ENCODE measurements at places on chromosomes 16 and 17. TPM values are rescaled to one million over a fixed set of nuclear protein-coding genes. Genes with fewer than 3 reads are reported as not detected.
A peak's percentile ranks its signal among the peaks of the same experiment; 100 is the strongest.

DNA sequence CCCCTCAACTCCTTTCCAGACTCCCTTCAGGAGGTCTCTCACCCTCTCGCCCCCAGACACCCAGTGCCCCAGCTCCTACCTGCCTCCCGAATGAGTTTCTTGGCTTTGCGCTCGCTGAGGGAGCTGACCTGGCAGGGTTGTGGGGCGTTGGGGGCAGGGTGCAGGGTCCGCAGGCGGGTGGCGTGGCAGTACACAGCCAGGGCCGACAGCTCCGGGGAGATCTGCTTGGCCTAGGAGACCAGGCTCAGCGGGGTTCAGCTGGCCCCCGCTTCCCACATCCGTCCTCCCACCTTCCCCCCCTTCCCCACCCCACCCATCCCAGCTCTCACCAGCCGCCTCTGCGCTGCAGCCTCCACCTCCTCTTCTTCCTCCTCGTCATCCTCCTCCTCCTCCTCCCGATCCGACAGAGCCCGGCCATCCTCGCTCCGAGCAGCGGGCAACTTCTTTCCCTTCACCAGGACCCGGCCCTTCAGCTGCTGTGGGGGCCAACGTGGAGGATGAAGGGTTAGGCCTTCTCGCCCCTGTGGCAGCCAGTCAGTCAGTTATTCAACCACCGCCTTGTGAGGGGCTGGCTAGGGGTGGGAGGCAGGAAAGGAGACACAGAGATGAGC, 17.2 kb downstream of the PLCD3 start:
- no peaks in the 10 kb centered on the region for H3K36me3 ChIP-seq
- no peak for DNase-seq
- no peaks in the 10 kb centered on the region for H3K4me1 ChIP-seq
- no peaks in the 10 kb centered on the region for H3K27me3 ChIP-seq

GRCh38 chr17:82418001-82418986, at the start of the genes HEXD and OGFOD3:
TSS of gene HEXD (plus strand) at chr17:82418347. CDS start at chr17:82419800, 1,453 bp downstream.
TSS of gene OGFOD3 (minus strand) at chr17:82418586. CDS start at chr17:82418485, 101 bp downstream.
- peak; percentile 93 for DNase-seq
- peak within 1 kb of the TSS; percentile 74 for H3K27ac ChIP-seq
- H3K27me3 ChIP-seq, result no peaks in the 10 kb centered on the region
- H3K4me3 ChIP-seq, result peak within 1 kb of the TSS; percentile 59

- H3K4me3 ChIP-seq, result no peak overlapping the region
- H3K27me3 ChIP-seq, result no peaks in the 10 kb centered on the region
- H3K4me1 ChIP-seq, result no peaks in the 10 kb centered on the region
- no peak for DNase-seq
- no peak overlapping the region for H3K27ac ChIP-seq
- no peaks in the 10 kb centered on the region for H3K36me3 ChIP-seq
Observed at GRCh38 chr16:51938861-51939260, 608.1 kb downstream of the TOX3 start.

- peak; percentile 84 for DNase-seq
- H3K36me3 ChIP-seq, result peaks cover 2% of the 10 kb centered on the region
- H3K27ac ChIP-seq, result peak overlapping the region; percentile 44
- H3K4me3 ChIP-seq, result no peak overlapping the region
- peaks cover 8% of the 10 kb centered on the region for H3K4me1 ChIP-seq
- no peaks in the 10 kb centered on the region for H3K27me3 ChIP-seq
Observed at GRCh38 chr17:38879878-38880665, 10.2 kb downstream of the LASP1 start.

- no peak for DNase-seq
- peak overlapping the region; percentile 37 for H3K27ac ChIP-seq
- no peaks in the 10 kb centered on the region for H3K27me3 ChIP-seq
- H3K4me3 ChIP-seq, result no peak overlapping the region
- H3K36me3 ChIP-seq, result peaks cover 2% of the 10 kb centered on the region
Observed at GRCh38 chr17:4074831-4075495, 67.9 kb downstream of the ZZEF1 start.

- H3K27ac ChIP-seq, result no peak overlapping the region
- H3K27me3 ChIP-seq, result no peaks in the 10 kb centered on the region
- no peak for DNase-seq
- no peaks in the 10 kb centered on the region for H3K4me1 ChIP-seq
Observed at GRCh38 chr17:81541123-81541522, 11.0 kb downstream of the FAAP100 start.

GRCh38 chr17:65698381-65699061, 137.1 kb upstream of the AXIN2 start:
- no peak overlapping the region for H3K27ac ChIP-seq
- H3K4me3 ChIP-seq, result peak overlapping the region; percentile 31
- H3K27me3 ChIP-seq, result no peaks in the 10 kb centered on the region
- DNase-seq, result no peak

DNA sequence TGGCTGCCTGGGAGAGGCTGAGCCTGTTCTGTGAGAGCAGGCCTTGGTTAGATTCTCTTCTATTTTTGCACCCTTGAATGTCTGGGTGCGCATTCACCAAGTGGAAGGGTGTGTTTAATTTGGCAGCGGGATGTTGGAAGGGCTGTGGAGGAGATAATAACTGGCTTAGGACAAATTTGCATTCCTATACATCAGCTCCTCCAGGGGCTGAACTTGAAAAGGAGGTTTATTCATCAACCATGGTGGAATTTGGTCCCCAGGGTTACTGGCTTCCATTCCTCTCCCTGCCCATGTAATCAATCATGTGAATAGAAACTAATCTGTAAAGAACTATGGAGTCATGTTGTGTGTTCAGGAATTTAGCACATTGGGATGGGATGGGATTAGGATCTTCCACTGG, 100.2 kb upstream of the FOXF1 start:
- no peaks in the 10 kb centered on the region for H3K36me3 ChIP-seq
- no peak overlapping the region for H3K27ac ChIP-seq
- H3K27me3 ChIP-seq, result no peaks in the 10 kb centered on the region

DNA sequence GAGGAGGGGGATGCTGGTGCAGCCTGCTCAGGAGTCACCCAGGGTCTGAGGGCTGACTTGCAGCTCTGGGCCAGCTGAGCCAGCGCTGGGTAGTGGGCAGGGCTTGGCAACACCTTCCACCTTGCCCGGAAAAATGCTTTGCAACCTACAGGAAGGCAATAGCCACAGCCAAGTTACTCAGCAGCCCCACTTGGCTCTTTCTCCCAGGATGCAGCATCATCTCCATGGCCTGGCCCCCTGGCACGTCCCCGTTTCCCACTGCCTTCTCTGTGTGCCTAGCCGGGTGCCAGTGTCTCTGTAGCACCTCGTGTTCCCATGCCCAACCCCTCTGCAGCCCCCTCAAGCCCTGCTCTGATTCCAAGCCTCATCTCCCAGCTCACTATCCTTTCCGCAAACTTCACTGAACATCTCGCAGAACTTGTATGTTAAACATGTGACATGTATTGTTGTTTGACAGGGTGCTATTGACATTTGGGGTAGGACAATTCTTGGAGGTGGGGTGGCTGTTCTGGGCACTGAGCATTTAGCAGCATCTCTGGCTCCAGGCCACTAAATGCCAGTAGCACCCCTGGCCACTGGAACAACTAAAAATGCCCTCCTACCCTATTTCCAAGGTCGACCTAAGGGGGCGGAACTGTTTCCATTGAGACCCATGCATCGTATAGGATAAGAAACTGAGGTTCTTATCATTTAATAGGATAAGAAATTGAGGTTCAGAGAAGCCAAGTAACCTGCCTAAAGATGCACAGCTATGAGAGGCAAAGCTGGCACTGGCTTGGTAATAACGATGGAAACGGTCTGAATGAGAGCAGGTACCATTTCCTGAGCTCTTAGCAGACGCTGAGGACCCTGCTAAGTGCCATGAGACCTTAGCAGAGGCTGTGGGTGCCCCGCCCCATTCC, 12.2 kb downstream of the DEXI start:
- H3K27me3 ChIP-seq, result no peaks in the 10 kb centered on the region
- no peak overlapping the region for H3K4me3 ChIP-seq
- H3K4me1 ChIP-seq, result peaks cover 8% of the 10 kb centered on the region
- peak; percentile 84 for DNase-seq
- H3K36me3 ChIP-seq, result no peaks in the 10 kb centered on the region

- DNase-seq, result no peak
- no peaks in the 10 kb centered on the region for H3K27me3 ChIP-seq
- H3K4me1 ChIP-seq, result no peaks in the 10 kb centered on the region
- H3K4me3 ChIP-seq, result no peak overlapping the region
- H3K36me3 ChIP-seq, result peaks cover 1% of the 10 kb centered on the region
- no peak overlapping the region for H3K27ac ChIP-seq
Observed at GRCh38 chr17:63419949-63420867, 25.9 kb downstream of the CYB561 start.

DNA sequence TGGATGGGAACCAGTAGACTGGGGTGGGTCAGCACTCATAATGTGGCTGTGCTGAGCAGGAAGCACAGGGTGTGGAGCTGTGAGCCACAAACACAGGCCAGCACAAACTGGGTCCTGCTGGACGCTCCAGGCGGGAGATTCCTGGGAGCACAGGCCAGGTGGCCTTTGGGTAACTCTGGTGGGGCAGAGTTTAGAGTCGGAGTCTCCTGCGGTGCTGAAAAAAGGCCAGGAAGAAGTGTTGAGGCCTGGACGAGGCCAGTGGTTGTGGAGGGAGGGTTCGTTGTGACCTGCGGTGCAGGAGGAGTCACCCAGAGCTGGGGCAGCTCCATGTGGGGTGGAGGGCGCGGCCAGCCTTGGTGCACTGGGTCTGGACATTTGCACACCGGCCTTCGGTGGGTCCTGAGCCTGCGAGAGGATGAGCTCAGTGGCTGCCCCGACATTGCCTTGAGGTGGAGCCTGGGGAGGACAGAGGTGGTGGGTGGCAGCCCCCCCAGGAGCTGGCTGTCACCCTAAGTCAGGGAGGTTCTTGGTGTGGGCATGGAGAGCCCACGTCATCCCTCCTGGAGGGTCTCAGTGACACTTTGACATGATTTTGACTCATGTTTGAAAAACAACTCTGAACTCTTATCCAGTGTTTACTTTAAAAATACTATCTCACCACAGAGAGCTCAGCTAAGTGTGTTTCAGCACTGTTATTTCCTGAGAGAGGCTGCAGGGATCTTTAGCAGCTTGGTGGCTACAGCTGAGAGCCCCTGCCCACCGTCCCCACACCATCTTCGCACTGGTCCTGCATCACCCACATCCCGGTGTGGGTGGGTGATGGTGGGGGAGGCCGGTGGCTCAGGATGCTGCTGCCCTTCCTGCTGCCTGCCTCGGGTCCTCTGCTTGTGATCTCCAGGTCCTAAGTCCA, 98.7 kb downstream of the NPIPB11 start:
- no peak overlapping the region for H3K4me3 ChIP-seq
- H3K27ac ChIP-seq, result no peak overlapping the region
- no peaks in the 10 kb centered on the region for H3K4me1 ChIP-seq

GRCh38 chr16:85539084-85539483, 74.0 kb upstream of the GSE1 start:
- H3K27me3 ChIP-seq, result no peaks in the 10 kb centered on the region
- H3K27ac ChIP-seq, result no peak overlapping the region

- no peak overlapping the region for H3K4me3 ChIP-seq
- no peaks in the 10 kb centered on the region for H3K4me1 ChIP-seq
- no peak overlapping the region for H3K27ac ChIP-seq
- H3K36me3 ChIP-seq, result peaks cover 4% of the 10 kb centered on the region
- H3K27me3 ChIP-seq, result no peaks in the 10 kb centered on the region
Observed at GRCh38 chr17:5027916-5028315, 7.3 kb downstream of the SLC52A1 start.

DNA sequence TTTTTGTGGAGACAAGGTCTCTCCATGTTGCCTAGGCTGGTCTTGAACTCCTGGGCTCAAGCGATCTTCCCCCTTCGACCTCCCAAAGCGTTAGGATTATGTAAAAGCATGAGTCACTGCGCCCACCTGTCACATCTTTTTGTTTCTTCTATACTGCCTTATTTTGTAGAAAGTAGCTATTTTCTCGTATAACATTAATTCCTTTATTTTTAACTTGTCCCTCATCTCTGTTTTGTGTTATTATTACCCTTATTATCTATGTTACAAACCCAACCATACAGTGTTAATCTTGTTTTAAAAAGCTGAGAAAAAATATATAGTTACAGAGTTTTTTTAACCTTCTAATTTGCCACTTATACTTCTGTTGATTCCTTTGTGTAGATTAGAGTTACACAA, 1.4 kb upstream of the TXNDC11 start:
- H3K4me3 ChIP-seq, result no peak overlapping the region
- no peaks in the 10 kb centered on the region for H3K36me3 ChIP-seq
- no peak for DNase-seq

GRCh38 chr16:3769942-3770341, 52.6 kb upstream of the TRAP1 start:
- H3K4me3 ChIP-seq, result no peak overlapping the region
- H3K27ac ChIP-seq, result no peak overlapping the region
- DNase-seq, result no peak
- no peaks in the 10 kb centered on the region for H3K27me3 ChIP-seq
- H3K4me1 ChIP-seq, result no peaks in the 10 kb centered on the region

DNA sequence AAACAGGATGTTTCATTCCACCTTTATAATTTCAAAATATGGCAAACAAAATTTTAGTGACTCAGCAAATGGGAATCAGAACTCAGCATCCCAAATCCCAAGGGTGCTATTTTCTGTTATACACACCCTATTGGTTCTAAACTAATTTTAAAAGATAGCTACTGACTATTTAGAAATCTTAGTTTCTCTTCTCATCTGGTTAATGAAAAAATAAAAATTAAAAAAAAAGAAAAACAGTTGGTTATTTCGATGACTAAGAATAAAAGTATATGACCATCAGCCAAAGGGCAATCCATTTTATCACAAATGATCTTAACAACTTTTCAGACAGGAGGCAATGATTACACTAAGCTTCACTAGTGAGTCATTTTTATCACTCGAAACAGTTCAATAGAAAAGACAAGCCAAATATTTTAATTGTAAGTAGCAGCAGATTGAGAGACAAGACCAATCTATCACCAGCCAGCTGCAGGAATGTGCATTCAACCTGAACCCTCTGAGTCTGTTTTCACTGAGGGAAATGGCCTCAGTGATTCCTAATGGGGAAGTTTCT, 15.2 kb downstream of the PHLPP2 start:
- H3K27ac ChIP-seq, result no peak overlapping the region
- no peaks in the 10 kb centered on the region for H3K36me3 ChIP-seq
- no peaks in the 10 kb centered on the region for H3K4me1 ChIP-seq
- no peaks in the 10 kb centered on the region for H3K27me3 ChIP-seq

COPS3 gene
- 40.3 TPM for total RNA-seq

SGCA gene
- total RNA-seq, result 91.8 TPM

MRPL10 gene
- total RNA-seq, result 21.6 TPM

CACNB1 gene
- 29.6 TPM for total RNA-seq

KRT23 gene
- total RNA-seq, result 0.39 TPM

NPIPB9 gene
- 4.1 TPM for total RNA-seq

OR1E2 gene
- total RNA-seq, result not detected

SPPL2C gene
- total RNA-seq, result not detected

TBC1D3C gene
- not detected for total RNA-seq

Measured in aorta (tissue), 5 donors.